ENCODE measurements at places on chromosomes 2 and 18. TPM values are rescaled to one million over a fixed set of nuclear protein-coding genes. Genes with fewer than 3 reads are reported as not detected.

HOXD9 gene
- total RNA-seq: not detected

DNA sequence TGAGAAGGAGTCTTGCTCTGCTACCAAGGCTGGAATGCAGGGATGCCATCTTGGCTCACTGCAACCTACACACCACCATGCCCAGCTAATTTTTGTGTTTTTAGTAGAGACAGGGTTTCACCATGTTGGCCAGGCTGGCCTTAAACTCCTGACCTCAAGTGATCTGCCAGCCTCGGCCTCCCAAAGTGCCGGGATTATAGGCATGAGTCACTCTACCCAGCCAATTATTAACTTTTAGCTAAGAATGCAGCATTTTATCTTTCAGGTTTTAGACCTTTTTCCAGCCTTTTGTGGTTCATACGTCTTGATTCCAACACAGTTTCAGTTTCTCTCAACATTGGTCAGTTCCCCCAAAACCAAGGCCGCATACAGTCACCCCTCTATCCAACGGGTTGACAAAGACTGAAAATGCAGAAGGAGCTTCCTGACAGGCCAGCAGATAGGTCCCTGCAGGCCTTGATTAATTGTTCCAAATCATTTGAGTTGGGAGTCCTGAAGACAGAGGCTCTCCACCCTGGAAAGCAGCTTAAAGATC is 262.2 kb upstream of the KLHL29 start:
- no peaks in the 10 kb centered on the region for H3K4me1 ChIP-seq
- no peak overlapping the region for H3K27ac ChIP-seq
- H3K27me3 ChIP-seq: no peaks in the 10 kb centered on the region
- no peak overlapping the region for H3K4me3 ChIP-seq
- no peaks in the 10 kb centered on the region for H3K36me3 ChIP-seq
- no peak for DNase-seq

CPS1 gene
- 0.59 TPM for total RNA-seq

DNA sequence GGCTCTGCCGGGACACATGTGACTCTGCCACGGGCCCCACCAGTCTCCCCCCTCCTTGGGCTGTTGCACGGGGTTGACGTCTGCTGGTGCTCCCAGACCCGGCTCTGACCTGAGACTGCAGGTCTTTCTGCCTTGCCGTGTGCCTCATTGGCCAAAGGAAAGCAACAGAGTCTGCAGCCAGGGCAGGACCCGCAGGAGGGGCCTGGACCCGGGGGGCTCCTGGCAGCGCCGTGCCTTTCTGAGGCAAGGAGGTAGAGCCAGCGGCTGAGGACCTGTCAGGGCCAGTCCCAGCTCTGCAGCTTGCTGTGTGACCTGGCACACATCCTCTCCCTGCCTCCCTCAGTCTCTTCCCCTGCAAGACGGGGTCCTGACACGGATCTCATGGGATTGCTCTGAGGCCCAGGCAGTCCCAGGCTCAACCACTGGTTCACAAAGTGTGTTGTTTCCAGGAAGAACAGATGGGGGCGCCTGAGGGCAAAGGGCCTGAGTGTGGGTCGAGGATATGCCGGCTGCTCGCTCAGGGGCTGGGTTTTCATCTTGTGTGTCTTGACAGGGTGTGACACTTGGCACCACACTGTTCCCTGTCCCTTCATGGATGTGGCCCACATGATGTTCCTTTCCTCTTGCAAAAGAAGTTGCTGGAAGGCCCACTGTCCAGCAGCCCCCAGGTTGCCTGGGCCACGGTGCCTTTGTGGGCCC is 9.0 kb downstream of the CAPN10 start:
- no peak overlapping the region for H3K27ac ChIP-seq
- DNase-seq: no peak
- H3K27me3 ChIP-seq: no peaks in the 10 kb centered on the region
- no peak overlapping the region for H3K4me3 ChIP-seq
- H3K4me1 ChIP-seq: no peaks in the 10 kb centered on the region

KIAA2012 gene
- not detected for total RNA-seq

RHBDD1 gene
- total RNA-seq: 47.8 TPM

GRCh38 chr2:105373895-105374401 is 24.9 kb downstream of the FHL2 start:
- no peak overlapping the region for H3K4me3 ChIP-seq
- peak; percentile 12 for DNase-seq
- H3K27ac ChIP-seq: peak overlapping the region; percentile 21
- H3K27me3 ChIP-seq: no peaks in the 10 kb centered on the region
- H3K4me1 ChIP-seq: peaks cover 25% of the 10 kb centered on the region

ANKRD30B gene
- not detected for total RNA-seq

GRCh38 chr2:134470561-134471168 is 216.8 kb downstream of the MGAT5 start:
- no peak overlapping the region for H3K27ac ChIP-seq
- H3K4me3 ChIP-seq: no peak overlapping the region
- H3K36me3 ChIP-seq: no peaks in the 10 kb centered on the region
- DNase-seq: no peak
- no peaks in the 10 kb centered on the region for H3K4me1 ChIP-seq

DNA sequence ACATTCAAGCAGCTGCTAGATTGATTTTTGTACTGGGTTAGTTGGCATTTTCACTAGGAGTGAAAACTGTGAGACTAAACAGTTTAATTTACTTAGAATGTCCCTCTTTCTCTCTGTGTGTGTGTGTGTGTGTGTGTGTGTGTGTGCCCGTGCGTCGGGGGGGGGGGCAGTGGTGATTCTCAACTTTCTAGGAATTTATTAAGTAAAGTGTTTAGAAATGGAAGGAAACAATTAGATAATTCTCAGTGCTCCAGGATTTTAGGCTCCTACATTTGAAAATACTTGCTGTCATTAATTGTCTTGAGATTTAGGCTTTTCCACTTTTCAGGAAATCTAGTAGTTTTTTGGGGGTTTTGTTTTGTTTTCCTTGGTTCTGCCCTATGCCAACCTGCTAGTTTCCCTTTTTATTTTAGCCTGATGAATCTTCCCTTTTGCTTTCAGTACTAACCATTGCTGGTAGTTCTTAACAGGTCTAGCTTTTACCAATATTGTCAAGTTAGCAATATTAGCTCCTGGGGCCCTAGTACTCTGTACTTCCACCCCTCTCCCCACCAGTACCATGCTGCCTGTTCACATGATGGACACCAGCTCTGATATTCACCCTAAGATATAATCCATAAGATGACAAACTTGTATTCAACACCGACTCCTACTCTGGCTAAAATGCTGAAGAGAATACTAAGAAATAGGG is 4.9 kb downstream of the EPAS1 start:
- no peaks in the 10 kb centered on the region for H3K36me3 ChIP-seq
- H3K27me3 ChIP-seq: peaks cover 3% of the 10 kb centered on the region
- no peak for DNase-seq
- H3K27ac ChIP-seq: no peak overlapping the region

GRCh38 chr2:222049946-222050345 is 248.9 kb downstream of the PAX3 start:
- peaks cover 3% of the 10 kb centered on the region for H3K27me3 ChIP-seq
- no peak for DNase-seq
- no peak overlapping the region for H3K4me3 ChIP-seq
- no peaks in the 10 kb centered on the region for H3K36me3 ChIP-seq

DNA sequence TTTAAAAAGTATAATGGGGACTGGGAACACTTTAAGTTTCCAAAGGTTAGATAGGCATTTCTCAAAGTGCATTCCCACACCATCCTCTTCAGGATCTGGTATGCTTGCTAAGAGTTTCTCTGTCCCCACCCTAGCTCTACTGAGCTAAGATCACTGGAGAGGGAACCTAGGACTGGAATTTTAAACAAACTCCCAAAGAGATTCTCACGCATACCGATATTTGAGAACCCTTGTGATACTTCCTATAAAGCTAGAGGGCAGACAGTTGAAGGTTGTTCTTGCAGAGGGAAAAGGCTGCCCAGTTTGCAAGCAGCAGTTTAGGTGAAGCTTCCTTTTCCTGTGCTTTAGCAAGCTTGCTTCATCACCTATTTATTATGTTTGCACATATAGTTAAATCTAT is 3.6 kb downstream of the CNRIP1 start:
- peaks cover 4% of the 10 kb centered on the region for H3K27me3 ChIP-seq
- H3K4me1 ChIP-seq: peaks cover 15% of the 10 kb centered on the region
- no peaks in the 10 kb centered on the region for H3K36me3 ChIP-seq
- no peak for DNase-seq
- H3K27ac ChIP-seq: no peak overlapping the region

DNA sequence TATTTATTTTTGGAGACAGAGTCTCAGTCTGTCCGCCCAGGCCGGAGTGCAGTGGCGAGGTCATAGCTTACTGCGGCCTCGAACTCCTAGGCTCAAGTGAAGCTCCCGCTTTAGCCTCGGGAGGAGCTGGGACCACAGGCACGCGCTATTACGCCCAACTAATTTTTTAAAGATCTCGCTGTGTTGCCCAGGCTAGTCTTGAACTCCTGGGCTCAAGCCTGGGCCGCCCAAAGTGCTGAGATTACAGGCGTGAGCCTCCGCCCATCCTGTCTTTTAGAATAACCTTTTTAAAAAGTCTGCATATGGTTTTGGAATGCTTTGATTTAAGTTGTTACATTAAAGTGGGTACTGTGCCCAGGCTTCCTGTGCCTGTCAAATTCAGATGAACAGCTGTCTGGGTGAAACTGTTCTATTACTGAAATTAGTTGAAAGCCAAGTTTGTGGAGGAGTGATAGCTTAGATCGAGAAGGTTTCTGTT is 944 bp downstream of the RAB3GAP1 start:
- no peak for DNase-seq
- no peaks in the 10 kb centered on the region for H3K27me3 ChIP-seq
- H3K27ac ChIP-seq: peak overlapping the region; percentile 93
- H3K4me1 ChIP-seq: peaks cover 10% of the 10 kb centered on the region
- H3K4me3 ChIP-seq: peak overlapping the region; percentile 92

- H3K27me3 ChIP-seq: no peaks in the 10 kb centered on the region
- no peak overlapping the region for H3K4me3 ChIP-seq
- DNase-seq: no peak
Measured at GRCh38 chr2:203948733-203949132, 12.2 kb downstream of the ICOS start.

EGR4 gene
- not detected for total RNA-seq

- H3K4me3 ChIP-seq: no peak overlapping the region
- peaks cover 3% of the 10 kb centered on the region for H3K4me1 ChIP-seq
- H3K27ac ChIP-seq: no peak overlapping the region
- no peaks in the 10 kb centered on the region for H3K27me3 ChIP-seq
- DNase-seq: no peak
Measured at GRCh38 chr2:181319286-181319685, 137.9 kb upstream of the ITGA4 start.

GRCh38 chr2:108907822-108908712 is 81.0 kb downstream of the EDAR start:
- DNase-seq: no peak
- no peak overlapping the region for H3K27ac ChIP-seq
- H3K27me3 ChIP-seq: no peaks in the 10 kb centered on the region
- no peaks in the 10 kb centered on the region for H3K4me1 ChIP-seq

DNA sequence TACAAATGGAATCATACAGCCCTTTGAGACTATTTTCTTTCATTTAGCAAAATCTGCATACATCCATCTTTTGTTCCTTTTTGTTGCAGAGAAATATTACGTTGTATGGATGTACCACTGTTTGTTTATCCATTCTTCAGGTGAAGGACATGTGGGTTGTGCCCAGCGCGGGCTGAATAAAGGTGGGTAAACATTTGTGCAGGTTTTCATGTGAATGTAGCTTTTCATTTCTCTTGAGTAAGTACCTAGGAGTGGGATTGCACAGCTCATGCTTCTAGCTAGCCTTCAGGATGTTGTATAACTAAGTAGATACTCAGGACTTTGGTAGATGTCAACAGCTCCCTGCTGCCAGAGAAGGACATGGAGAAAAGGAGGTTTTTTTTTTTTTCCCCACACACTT is 50.6 kb upstream of the SPRED2 start:
- DNase-seq: no peak
- no peak overlapping the region for H3K27ac ChIP-seq
- no peaks in the 10 kb centered on the region for H3K36me3 ChIP-seq
- no peaks in the 10 kb centered on the region for H3K27me3 ChIP-seq
- H3K4me1 ChIP-seq: no peaks in the 10 kb centered on the region

CROCC2 gene
- total RNA-seq: not detected

GRCh38 chr2:55403256-55403998 is 16.2 kb downstream of the CCDC88A start:
- no peak overlapping the region for H3K27ac ChIP-seq
- no peaks in the 10 kb centered on the region for H3K27me3 ChIP-seq
- H3K4me1 ChIP-seq: no peaks in the 10 kb centered on the region
- H3K4me3 ChIP-seq: no peak overlapping the region
- H3K36me3 ChIP-seq: no peaks in the 10 kb centered on the region

DNA sequence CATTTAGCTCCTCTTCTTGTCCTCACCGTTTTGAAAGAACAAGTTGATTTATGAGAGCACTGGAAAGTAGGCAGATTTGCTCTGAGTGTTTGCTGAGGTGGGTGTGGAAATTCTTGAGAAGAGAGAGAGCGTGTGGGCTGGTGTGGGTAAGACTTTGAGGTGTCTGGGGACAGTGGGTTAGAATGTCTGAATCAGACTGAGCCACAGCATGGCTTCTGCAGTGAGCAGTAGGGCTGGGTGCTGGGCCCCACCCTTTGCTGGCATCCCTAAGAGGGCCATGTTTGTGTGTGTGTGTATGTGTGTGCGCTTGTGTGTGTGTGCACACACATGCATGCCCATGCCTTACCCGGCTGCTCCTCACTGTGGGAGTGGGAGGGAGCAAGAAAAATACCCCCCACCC is 63.7 kb downstream of the COPS8 start:
- H3K27me3 ChIP-seq: no peaks in the 10 kb centered on the region
- H3K4me3 ChIP-seq: no peak overlapping the region
- no peak for DNase-seq
- H3K4me1 ChIP-seq: no peaks in the 10 kb centered on the region
- no peak overlapping the region for H3K27ac ChIP-seq

GLI2 gene
- 0.25 TPM for total RNA-seq

DNA sequence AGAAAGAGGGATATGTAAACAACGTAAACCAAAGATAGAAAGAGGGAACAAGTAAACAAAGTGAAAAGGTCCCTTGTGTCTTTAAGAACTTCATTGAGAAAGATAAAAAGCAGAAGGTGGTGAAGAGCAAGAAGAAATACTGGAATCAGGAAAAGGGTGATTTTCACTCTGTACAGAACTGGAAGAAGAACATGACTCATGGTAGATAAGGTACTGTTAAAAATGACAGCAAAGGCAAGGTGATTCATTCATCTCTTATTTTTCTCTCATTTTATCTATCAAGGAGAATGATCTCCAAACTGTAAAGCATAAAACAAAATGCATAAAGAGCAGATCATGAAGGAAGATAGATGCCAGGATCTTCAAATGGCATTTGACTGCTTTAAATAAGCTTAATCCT is 724.6 kb upstream of the CELF4 start:
- no peak overlapping the region for H3K27ac ChIP-seq
- no peaks in the 10 kb centered on the region for H3K36me3 ChIP-seq
- H3K4me1 ChIP-seq: no peaks in the 10 kb centered on the region

SPP2 gene
- total RNA-seq: not detected

EPAS1 gene
- 1.5 TPM for total RNA-seq

DNA sequence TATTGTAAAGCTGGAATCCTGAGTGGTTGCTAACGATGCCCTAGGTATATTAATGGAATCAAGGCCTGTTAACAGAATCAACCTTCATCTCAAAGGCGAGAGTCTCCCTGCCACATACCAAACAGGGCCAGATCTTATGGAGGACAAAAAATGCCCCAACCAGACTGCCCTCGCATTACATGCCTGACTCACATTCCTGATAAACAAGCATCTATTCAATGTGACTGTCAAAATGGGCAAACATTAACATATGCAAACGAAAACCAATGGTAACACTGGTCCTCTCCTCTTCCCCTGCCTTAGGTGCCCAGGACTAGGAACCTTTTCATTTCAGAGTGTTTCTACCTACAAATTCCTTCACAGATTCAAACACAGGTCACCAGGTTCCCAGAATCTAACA is 83.4 kb downstream of the COL6A3 start:
- DNase-seq: no peak

TXNDC2 gene
- not detected for total RNA-seq
